ENCODE measurements at places on chromosomes 3 and 15.

DNA sequence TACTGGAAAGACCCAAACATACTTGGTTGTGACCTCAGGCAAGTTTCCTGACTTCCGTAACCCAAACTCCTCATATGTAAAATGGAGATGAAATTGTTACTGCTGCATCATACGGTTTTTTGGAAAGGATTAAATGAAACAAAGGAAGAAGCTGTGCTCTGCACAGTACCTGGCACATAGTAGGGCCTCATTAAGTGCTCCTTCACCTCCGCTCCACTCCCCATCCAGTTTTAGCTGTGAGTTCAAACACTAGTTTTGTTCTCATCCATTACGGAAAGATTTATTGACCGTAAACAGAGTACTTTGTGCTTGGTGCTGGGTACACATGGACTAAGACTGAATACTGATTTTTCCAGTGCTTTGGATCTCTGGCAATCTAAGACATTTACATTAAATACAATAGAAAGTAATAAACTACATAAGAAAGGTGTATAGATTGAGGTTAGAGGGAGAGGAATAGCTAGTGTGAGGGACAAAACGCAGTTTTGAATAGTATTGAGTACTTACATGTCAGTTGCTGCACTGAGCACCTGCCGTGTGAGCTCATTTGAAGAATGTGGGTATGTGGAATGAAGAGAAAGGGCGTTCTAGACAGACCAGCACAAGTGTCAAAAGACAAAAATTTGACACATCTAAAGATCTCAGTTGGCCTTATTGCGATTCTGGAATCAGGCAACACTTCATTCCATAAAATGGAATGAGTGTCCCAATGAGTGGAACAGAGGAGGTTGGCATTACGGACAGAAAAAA, 594 bp upstream of the ICE2 start:
- DNase-seq: no peak

- DNase-seq: no peak
Measured at GRCh38 chr3:17110660-17111396, 226.1 kb downstream of the PLCL2 start.

DNA sequence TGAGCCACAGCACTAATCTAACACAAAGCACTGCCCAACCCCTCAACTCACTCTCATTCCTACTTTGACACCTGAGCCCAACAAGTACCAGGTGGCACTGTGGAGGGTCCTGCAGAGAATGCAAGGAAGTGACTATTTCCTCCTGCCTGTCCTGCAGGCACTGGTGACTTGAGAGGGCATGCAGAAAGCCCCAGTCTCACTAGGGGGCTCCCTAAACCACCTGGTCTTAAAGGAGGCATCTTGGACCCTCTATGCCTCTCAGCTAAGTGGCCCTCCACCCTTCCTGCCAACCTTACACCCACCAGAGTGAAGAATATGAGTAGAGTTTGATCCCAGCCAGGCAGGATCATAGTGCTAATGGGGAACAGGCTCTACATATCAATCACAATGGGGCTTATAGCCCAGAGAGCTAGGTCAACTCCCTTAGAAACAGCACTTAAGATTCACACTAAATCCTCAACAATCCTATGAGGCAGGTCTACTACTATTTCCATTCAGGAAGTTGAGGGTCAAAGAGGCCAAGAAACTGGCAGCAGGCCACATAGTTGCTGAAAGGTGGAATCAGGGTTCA, 15.2 kb downstream of the TRAIP start:
- DNase-seq: no peak

DNA sequence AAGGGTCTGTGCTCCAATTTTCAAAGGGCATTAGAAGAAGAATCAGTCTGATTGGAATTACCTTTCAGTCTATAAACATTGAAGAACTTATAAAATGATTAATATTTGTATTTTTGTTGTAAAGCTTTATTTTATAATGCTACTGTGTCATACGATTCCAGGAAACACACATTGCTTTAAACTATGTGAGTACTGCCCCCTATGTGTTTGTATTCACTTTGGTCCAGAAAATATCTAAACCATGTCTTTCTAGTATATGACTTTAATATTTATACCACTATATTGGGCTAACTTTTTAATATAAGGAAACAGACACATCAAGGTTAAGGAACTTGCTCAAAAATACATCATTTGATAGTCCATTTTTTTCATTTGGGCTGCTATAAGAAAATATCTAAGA, 3.2 kb upstream of the RIOX2 start:
- DNase-seq: no peak

- DNase-seq: no peak
Measured at GRCh38 chr3:144085964-144086363, 114.3 kb downstream of the DIPK2A start.

GRCh38 chr3:76554707-76555106, 485.2 kb upstream of the ROBO2 start:
- DNase-seq: no peak

GRCh38 chr3:111846717-111847116, 12.3 kb upstream of the PHLDB2 start:
- no peak for DNase-seq

GRCh38 chr3:155995525-155996370, 124.6 kb upstream of the KCNAB1 start:
- no peak for DNase-seq

- no peak for DNase-seq
Measured at GRCh38 chr3:179671309-179671708, 18.5 kb downstream of the USP13 start.

DNA sequence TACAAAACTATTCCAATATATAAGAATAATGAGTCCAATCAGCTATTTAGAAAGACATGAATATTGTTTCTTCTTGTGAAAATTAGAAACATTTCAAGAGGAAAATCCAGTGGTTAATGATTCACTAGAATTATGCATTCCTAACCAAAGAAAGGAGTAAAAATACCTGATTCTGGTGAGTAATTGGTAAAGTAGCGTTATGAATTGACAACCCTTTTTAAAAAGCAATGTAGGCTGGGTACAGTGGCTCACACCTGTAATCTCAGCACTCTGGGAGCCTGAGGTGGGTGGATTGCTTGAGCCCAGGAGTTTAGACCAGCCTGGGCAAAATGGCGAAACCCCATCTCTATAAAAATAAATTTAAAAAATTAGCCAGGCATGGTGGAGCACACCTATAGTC, 43.3 kb downstream of the TOPAZ1 start:
- no peak for DNase-seq

DNA sequence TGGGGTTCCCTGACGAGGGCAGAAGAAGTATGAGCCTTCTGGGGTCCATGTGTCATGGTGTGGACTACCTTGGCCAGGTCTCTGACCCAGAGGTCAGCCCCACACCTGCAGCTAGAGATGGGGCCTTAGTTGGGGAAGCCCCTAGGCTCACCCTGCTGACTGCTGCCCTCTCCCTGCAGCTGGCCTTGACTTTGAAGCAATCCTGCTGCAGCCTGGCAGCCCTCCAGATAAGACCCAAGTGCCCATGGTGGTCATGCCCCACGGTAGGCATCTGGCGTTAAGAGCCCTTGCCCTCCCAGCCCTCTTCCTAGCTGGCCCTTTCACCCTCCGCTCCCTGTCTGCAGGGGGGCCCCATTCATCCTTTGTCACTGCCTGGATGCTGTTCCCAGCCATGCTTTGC, 7.4 kb downstream of the APEH start:
- no peak for DNase-seq

GRCh38 chr3:174495928-174496327, 363.2 kb upstream of the NAALADL2 start:
- no peak for DNase-seq

DNA sequence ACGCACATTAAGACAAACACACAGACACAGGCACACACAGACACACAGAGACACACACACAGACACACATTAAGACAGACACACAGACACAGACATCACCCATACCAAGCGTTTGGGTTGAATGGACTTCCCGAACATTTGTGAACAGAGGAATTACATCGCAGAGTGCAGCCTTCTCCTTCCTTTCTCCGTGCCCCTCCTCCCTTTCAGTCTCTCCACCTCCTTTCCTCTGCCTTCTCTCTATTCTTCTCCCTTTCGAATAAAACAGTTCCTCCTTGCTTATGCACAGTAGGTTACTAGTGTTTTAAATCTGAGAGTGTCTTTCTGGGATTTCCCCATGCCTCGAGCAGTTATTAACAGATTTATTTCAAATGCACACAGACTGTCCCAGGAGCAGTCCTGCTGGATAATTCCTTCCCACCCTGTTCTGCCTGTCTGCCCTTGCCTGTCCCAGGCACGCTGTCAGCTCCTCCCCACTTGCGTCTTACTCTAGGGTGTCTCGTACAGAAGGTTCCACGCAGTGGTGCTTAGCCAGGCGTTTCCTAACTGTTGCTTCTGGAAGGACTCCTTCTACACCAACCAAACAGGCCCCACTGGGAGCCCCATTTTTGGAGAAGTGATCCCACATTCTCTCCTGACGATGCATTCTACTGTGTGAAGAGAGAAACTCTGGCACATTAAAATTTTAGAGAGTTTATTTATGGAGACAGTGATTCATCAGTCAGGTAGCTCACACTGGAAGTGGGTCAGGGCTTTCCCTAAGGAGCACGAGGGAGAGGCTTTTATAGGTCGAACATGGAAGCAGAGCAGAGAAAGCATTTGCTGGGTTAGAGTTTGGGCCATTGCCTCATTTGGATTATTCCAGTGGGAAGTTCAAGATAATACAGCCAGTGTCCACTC, 163.8 kb downstream of the SV2B start:
- DNase-seq: no peak

DNA sequence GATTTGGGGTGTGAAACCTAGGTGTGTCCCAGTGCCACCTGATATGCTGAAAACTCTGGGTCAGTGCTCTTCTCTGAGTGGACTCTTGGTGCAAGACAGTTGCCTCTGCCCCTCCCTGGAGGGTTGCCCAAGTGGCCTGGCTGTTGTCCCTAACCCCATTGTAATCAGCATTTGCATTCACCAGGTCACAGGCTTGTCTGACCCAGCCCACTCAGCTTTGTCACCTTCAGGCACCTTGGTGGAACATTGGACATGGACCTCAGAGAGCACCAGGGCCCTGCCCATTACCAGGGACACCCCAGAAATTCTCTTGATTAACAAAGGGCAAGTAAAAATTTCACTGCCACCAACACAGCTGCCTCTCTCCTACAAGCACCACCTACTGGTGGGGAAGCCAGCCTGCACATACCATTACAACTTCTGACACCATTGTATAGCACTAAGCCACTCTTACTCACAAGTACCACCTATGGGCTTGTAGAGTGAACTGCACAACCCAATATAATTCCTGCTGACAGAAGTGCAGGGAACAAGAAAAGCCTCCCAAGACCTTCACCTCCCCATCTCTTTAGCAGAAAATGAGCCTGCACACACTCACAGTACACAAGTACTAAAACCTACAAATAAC, 324.6 kb downstream of the EPHA6 start:
- no peak for DNase-seq

DNA sequence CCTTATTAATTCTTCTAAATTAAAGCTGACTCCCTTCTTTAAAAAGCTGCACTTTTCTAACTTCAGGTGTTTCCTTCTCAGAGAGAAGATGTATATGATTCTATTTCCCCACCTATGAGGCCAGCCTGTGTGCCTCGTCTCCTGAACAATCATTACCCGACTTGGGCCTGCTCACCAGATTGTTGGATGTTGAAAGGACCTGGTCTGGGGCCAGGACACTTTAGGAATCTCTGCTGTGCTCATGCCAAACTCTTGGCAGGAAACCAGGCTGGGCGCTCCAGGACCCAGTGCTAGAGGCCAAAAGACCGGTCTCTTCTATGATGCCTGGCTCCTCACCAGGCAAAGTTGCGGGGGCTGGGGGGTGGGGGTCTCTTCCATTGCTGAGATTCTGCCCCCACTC, 16.9 kb upstream of the LRRC31 start:
- DNase-seq: no peak

DNA sequence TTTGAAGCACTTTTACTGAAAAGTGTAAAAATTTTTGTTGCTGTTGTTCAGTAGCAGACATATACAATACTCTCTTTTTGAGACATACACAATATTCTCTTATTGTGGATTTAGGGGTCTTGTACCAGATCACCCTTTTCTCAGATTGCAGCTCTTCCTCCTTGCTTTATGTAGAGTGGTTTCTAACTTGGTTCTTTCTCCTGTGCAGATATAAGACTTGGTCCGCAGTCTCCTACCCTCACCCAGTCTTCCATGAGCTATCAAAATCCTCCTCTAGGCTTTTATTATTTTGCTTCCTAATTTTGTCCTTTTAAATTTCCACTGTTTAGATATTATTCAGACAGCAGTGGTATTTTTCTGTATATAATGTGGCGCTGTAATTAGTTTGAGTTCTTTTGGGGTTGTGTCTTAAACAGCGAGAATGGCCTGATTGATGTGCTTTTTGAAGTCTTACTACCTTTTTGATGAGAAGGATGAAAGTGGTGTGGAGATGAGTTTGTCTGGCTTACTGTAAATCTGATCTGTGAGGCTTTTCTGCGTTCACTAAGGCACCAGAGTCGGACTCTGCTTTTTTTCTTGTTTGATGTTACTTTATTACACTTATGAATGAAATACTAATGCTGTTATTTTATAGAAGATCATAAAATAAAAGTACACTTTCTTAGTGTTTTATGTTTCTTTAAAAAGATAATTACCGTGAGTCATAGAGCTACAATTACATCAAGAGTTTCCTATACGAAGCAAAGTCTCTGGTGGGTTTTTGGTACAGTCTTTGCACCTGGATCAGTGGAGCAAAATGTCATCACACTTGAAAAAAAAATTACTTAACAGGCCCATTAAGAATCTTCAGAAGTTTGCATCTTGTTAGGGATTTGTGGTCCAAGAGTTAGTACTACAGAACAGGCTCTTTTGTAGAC, 27.8 kb downstream of the FNDC3B start:
- no peak for DNase-seq

DNA sequence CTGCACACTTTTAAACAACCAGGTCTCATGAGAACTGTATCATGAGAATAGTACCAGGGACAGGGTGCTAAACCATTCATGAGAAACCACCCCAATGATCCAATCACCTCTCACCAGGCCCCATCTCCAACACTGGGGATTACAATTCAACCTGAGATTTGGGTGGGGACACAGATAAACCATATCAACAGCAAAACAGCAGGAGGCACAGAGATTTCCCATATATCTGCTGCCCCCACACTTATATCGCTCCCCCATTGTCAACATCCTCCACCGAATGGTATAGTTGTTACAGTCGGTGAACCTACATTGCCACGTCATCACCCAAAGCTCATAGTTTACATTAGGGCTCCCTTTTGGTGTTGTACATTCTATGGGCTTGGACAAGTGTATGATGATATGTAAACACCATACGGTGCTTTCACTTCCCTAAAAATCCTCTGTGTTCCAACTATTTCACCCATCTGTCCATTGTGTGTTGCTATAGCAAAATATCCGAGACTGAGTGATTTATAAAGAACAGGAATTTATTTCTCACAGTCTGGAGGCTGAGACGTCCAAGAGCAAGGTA, 224.8 kb downstream of the FAM43A start:
- DNase-seq: no peak

GRCh38 chr3:190281308-190282051, 40.8 kb downstream of the CLDN1 start:
- no peak for DNase-seq

DNA sequence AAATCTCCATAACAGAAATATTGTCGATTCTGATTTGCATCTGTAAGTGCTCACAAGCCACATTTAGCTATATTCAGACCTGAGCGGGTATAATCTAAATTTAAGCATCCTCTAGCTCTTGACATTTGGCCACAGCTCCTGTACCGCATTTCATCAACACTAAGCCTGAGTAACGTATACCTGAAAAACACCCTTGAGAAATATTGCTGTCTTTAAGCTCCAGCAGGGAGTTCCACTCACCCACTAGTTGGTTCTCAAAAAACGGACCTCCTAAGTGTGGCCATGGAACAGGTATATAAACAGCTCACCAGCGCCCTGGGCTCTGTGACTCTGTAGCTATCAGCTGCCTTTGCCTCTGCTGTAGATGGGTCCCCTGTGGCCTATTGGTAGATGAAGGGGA, 80.7 kb downstream of the ABI3BP start:
- no peak for DNase-seq

GRCh38 chr3:189664311-189664710, 33.1 kb downstream of the TP63 start:
- DNase-seq: no peak

Measured in naive thymus-derived CD8-positive, alpha-beta T cell (primary cell).